ENCODE measurements at places on chromosomes 7 and 10. TPM values are rescaled to one million over a fixed set of nuclear protein-coding genes. Genes with fewer than 3 reads are reported as not detected.

The TMEM184A gene
- total RNA-seq, result 2.8 TPM

The ATRNL1 gene
- total RNA-seq, result 431 TPM

The BTBD16 gene
- 0.14 TPM for total RNA-seq

The IFIT2 gene
- 17.7 TPM for total RNA-seq

The OGDHL gene
- total RNA-seq, result not detected

The COL13A1 gene
- not detected for total RNA-seq

The NKX1-2 gene
- total RNA-seq, result not detected

The PCLO gene
- 0.26 TPM for total RNA-seq

The PNLIP gene
- total RNA-seq, result not detected

The PPP1R3C gene
- total RNA-seq, result 19.7 TPM

The FAM25A gene
- not detected for total RNA-seq
